Subcutaneous adipose tissue (tissue), 4 donors: ENCODE measurements at places on chromosomes 16 and 17. TPM values are rescaled to one million over a fixed set of nuclear protein-coding genes. Genes with fewer than 3 reads are reported as not detected.

PRAC2 gene
- not detected for total RNA-seq

IL17C gene
- not detected for total RNA-seq

C1QTNF8 gene
- not detected for total RNA-seq

PRSS36 gene
- total RNA-seq, result 11.3 TPM

ABCA9 gene
- 106 TPM for total RNA-seq

RNF112 gene
- 1.3 TPM for total RNA-seq

CAPNS2 gene
- total RNA-seq, result 3.2 TPM

ZNF771 gene
- 11.2 TPM for total RNA-seq

KDM6B gene
- total RNA-seq, result 5.6 TPM

SLC6A2 gene
- total RNA-seq, result not detected

CSH1 gene
- total RNA-seq, result not detected
